RPMI8226 (cell line): ENCODE measurements at places on chromosomes 5 and 9.

- no peak for DNase-seq
Observed at GRCh38 chr9:123867034-123867433, 62.9 kb downstream of the DENND1A start.

GRCh38 chr9:117434566-117434965 lies 19.7 kb upstream of the ASTN2 start:
- no peak for DNase-seq

- no peak for DNase-seq
Observed at GRCh38 chr9:95754533-95755420, 120.7 kb upstream of the ERCC6L2 start.

DNA sequence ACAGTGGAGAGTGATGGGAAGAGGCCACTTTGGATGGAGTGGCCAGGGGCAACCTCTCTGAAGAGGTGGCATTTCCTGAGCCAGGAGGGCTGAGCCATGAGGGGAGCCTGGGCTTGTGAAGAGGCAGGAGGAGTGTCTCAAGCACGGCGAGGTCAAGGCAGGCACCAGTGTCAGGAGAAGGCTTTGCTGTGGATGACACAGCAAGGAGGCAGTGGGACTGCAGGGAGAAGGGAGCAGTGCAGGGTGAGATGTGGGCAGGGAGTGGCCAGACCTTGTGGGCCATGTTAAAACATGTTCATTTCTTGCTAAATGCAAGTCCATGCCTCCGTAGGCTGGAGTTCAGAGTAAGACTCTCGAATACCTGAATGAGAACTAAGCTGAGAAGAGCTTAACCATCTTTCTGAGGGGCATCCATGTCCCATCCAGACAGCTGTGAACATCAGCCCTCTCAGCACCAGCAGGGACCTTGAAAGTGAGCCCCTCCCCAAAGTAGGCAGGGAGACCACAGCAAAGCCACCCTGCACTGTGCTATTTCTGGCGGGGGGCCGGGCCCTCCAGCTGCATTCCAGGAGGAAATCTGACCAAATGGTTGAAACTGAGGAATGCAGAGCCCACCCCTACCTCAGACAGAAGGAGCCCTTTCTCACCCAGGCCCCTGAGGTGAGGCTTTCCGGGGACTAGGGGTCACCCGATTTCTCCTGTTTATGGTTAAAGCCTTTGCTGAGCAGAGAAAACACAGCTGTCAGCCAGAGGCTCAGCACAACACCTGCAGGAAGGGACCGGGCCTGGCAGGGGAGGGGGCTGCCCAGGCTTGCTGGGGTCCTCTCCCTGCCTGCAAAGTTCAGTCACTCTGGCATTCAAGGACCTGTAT lies 16.1 kb upstream of the ARSI start:
- DNase-seq, result no peak

DNA sequence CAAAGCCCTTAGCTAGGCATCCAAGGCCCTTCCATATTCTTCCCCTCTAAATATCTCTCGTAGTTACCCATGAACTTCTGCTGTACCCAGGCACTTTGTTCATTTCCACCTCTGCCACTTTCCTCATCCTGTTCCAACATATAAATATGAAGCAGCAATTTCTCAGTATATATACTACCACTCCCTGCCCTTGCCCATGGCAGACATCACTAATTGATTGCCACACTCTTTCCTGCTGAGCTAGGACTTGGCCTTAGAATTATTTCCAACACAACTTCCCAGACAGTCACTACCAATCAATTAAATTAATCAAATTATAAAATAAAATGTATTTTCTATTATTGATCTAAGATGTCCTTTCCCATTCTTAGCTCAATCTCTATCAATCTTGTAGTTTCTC lies 8.5 kb downstream of the INSYN2B start:
- no peak for DNase-seq
